ENCODE measurements at places on chromosomes 3 and 15. TPM values are rescaled to one million over a fixed set of nuclear protein-coding genes. Genes with fewer than 3 reads are reported as not detected.

DNA sequence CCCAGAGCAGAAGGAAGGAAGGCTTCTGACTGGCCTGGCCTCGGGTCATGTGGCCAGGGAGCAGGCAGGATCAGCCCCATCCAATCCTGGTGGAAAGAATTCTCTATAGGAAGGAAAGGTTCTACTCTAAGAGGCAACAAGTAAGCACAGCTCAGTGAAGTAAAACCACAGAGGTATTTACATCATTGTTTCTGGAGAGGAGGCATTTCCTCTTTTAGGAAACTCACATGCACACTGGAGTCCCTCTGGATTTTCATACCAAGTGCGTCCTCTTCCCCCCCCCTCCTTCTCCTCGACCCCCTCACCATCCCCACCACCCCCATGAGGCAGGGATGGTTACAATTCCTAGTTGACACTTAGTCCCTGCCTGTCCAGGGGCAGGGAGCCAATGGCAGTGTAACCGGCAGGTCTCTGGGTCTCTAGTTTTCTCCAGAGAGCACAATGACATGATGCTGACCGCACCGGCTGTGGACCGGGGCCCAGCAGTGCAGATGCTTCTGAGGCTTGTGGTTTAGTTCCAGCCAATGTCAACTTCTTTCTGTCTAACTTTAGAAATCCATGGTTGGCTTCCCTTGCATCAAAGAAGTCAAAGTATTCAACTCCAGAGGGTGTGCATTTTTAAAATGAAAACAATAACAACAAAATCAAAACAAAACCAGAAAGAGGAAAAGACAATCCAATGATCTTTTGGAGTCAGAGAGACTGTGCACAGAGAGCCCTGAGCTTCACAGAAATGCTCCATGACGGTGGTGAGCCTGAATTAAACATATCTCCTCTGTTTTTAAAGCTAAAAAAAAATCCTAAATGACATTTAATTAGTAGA lies 230.3 kb upstream of the TLE3 start:
- DNase-seq, result no peak
- peaks cover 23% of the 10 kb centered on the region for H3K4me1 ChIP-seq
- H3K27me3 ChIP-seq, result no peaks in the 10 kb centered on the region
- H3K4me3 ChIP-seq, result no peak overlapping the region
- 0 out of 2 replicates have a peak overlapping the region, but pooled peaks have one; percentile 3 for H3K27ac ChIP-seq
- no peaks in the 10 kb centered on the region for H3K36me3 ChIP-seq

- H3K27me3 ChIP-seq, result no peaks in the 10 kb centered on the region
- no peaks in the 10 kb centered on the region for H3K4me1 ChIP-seq
- DNase-seq, result no peak
- no peak overlapping the region for H3K4me3 ChIP-seq
Measured at GRCh38 chr15:26070095-26070532, 207.0 kb upstream of the ATP10A start.

DNA sequence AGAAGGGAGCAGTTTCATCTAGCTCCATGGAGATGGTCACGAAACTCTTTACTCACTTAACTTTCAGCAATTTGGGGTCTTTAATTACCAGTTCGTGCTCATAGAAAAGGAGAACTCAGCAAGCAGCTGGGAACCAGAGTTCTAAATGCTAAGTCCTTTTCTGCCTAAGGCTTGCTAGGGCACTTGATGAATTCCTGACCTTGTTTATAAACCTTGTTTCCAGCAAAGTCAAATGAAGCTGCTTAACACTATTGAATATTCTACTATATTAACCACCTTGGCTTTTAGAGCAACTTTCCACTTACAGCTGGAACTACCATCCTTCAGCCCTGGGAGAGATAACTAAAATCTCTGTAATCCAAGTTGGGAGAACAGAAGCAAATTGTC lies 79.5 kb upstream of the TSC22D2 start:
- H3K4me1 ChIP-seq, result 0 out of 2 replicates have a peak, but pooled peaks cover 4% of the 10 kb centered on the region
- H3K27me3 ChIP-seq, result no peaks in the 10 kb centered on the region
- H3K4me3 ChIP-seq, result no peak overlapping the region
- no peak overlapping the region for H3K27ac ChIP-seq
- H3K36me3 ChIP-seq, result no peaks in the 10 kb centered on the region

DNA sequence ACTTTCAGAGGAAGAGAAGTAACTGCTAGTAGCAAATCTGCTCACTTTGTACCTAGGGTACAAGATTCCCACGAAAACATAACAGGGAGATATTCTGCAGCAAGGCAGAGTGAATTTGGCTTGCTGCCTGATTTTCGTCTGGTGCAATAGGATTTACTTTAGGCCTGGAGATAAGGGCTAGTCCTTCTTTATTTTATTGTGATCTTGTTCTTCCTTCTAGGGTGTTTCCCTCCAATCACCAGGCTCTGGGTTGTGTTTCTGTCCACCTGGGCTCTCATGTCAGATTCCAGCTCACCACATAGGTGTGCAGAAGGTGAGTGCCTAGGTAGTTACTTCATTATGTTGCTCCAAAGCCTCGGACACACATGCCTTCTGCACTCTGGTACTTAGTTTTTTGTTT lies 211.8 kb upstream of the RGMA start:
- no peak for DNase-seq
- H3K4me1 ChIP-seq, result no peaks in the 10 kb centered on the region
- no peaks in the 10 kb centered on the region for H3K36me3 ChIP-seq
- H3K27me3 ChIP-seq, result no peaks in the 10 kb centered on the region
- H3K27ac ChIP-seq, result no peak overlapping the region

DNA sequence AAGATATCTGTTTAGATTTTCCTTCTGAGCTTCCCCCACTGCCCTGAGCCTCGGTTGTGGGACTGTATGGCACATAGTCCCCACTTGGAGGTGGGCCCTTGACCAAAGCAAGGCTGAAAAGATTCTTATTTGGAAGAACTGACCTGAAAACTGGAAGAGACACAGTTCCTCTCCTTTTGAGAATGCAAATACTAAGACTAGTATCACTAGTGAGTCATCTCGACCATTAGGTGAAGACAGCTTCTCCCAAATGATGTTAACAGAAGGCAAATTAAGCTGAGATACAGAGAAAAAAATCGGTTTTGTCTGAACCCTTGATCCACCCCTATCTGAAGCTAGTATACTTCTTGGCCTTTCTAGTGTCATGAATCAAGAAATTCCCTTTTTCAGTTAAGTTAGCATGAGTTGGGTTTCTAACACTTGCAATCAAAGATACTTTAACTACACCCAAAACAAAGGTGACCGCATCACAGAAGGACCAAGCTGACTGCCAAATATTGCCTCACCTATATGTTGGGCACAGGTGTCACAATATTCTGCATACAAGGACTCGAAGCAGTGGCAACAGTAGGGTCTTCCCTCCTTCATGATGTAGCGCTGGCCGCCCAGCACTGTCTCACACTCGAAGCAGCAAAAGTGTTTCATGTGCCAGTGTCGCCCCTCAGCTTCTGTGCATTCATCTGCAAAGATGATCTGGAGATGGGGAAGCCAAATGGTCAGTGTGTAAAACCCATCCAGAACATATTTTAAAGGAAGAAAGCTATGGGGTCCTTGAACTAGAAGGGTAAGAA lies 72.4 kb downstream of the PRICKLE2 start:
- H3K36me3 ChIP-seq, result no peaks in the 10 kb centered on the region
- no peak for DNase-seq
- no peak overlapping the region for H3K4me3 ChIP-seq
- H3K27me3 ChIP-seq, result no peaks in the 10 kb centered on the region

DNA sequence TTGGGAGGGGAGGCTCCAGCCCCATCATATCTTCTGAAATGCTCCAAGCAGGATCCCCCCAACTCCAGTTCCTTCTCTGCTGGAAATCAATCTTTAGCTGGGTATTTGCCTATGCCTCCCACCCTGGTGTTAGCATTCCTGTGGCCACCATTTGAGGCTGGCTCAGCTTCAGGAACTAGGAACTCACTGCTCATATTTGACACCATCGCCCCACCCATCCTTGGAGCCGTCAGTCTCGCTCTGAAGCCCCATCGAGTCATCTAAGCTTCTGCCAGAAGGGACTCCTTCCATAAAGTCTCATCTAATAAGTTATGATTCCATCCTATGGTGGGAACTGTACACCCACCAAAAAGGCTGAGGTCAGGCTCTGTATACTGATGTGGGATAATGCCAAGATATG lies 26.4 kb downstream of the PRKCD start:
- H3K4me1 ChIP-seq, result no peaks in the 10 kb centered on the region
- H3K27ac ChIP-seq, result no peak overlapping the region
- no peaks in the 10 kb centered on the region for H3K27me3 ChIP-seq
- H3K4me3 ChIP-seq, result no peak overlapping the region
- H3K36me3 ChIP-seq, result no peaks in the 10 kb centered on the region

- H3K27ac ChIP-seq, result no peak overlapping the region
- H3K27me3 ChIP-seq, result no peaks in the 10 kb centered on the region
- H3K4me1 ChIP-seq, result peaks cover 11% of the 10 kb centered on the region
- DNase-seq, result no peak
- H3K4me3 ChIP-seq, result no peak overlapping the region
Measured at GRCh38 chr3:4826237-4827100, 152.8 kb upstream of the BHLHE40 start.

- H3K4me3 ChIP-seq, result no peak overlapping the region
- H3K27me3 ChIP-seq, result no peaks in the 10 kb centered on the region
- no peaks in the 10 kb centered on the region for H3K36me3 ChIP-seq
- peak; percentile 86 for DNase-seq
- peak overlapping the region; percentile 86 for H3K27ac ChIP-seq
- H3K4me1 ChIP-seq, result peaks cover 32% of the 10 kb centered on the region
Measured at GRCh38 chr3:12193485-12194165, 34.9 kb upstream of the TIMP4 start.

- H3K4me3 ChIP-seq, result no peak overlapping the region
- H3K27ac ChIP-seq, result no peak overlapping the region
- H3K4me1 ChIP-seq, result no peaks in the 10 kb centered on the region
- no peaks in the 10 kb centered on the region for H3K36me3 ChIP-seq
- peak; percentile 60 for DNase-seq
Measured at GRCh38 chr3:44235604-44236484, 5.8 kb upstream of the TOPAZ1 start.

- no peak overlapping the region for H3K27ac ChIP-seq
- no peaks in the 10 kb centered on the region for H3K36me3 ChIP-seq
- DNase-seq, result no peak
- H3K27me3 ChIP-seq, result no peaks in the 10 kb centered on the region
Measured at GRCh38 chr3:147906285-147906684, 497.1 kb downstream of the ZIC1 start.

DNA sequence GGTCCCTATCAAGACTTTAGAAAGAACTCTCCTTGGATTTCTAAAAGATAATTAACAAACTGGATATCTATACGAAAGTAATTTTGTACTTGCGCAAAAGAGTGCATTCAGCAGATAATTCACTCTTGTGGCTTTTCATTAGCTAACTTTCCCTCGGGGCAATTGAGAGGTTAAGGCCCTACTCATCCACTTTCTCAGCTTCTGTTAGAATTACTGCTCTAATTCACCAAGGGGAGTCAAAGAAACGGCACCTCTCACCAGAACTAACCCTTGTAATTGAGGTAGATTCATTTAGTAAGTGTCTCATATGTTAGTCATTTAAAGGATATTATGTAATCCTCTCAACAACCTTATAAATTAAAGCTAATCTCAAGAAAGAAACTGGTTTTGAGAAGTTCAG lies 22.5 kb upstream of the MB21D2 start:
- no peak overlapping the region for H3K4me3 ChIP-seq
- no peak overlapping the region for H3K27ac ChIP-seq
- no peaks in the 10 kb centered on the region for H3K27me3 ChIP-seq

DNA sequence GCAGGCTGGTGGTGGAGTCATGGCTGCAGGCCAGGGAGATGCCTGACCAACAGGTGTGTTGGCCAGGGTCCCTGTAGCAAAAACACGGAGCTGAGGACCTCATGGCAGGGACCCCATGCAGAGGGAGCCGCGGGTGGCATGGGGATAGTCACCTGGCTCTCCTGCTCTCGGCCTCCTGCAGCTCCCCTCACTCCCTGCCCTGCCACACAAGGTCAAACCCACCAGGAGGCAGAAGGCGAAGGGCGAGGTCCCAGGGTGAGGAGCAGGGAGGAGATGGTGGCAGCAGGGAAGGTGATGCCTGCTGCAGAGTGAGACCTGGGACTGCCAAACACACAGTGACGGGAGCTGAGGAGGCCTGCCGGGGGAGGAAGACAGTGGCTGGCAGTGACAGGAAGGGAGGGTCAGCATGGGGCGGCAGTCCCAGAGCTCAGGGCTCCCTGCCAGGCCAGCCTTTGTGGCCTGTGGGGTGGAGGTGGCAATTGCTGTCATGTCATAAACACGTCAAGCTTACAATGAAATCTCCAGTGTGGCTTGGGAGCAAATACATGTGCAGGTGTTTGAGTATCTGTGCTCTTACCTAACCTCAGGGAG lies 144.3 kb downstream of the TJP1 start:
- no peak for DNase-seq
- H3K27ac ChIP-seq, result no peak overlapping the region
- H3K4me3 ChIP-seq, result no peak overlapping the region
- no peaks in the 10 kb centered on the region for H3K36me3 ChIP-seq

Gene RAD54L2
- total RNA-seq, result 18.9 TPM

All from Panc1 (cell line).